Osteoblast (primary cell): ENCODE measurements at places on chromosomes 6 and 20. TPM values are rescaled to one million over a fixed set of nuclear protein-coding genes. Genes with fewer than 3 reads are reported as not detected.

Gene LPA
- not detected in 2 replicates for total RNA-seq

Gene RIMS1
- total RNA-seq: 8.3 and 13.4 TPM in 2 replicates

Gene SMIM13
- total RNA-seq: 8.0 and 8.3 TPM in 2 replicates

Gene ZSCAN31
- total RNA-seq: 16.5 and 19.9 TPM in 2 replicates

Gene ULBP1
- total RNA-seq: 0.72 and 0.88 TPM in 2 replicates

Gene IL20RA
- 0.29 and 0.36 TPM in 2 replicates for total RNA-seq

Gene RNF144B
- 4.4 and 5.8 TPM in 2 replicates for total RNA-seq

Gene MYL9
- total RNA-seq: 135 and 141 TPM in 2 replicates

Gene DEFB118
- not detected in 2 replicates for total RNA-seq

Gene KLHDC3
- total RNA-seq: 122 and 123 TPM in 2 replicates

Gene CALHM4
- not detected in 2 replicates for total RNA-seq

Gene CTAGE9
- total RNA-seq: not detected in 2 replicates

Gene LY6G6D
- not detected in 2 replicates for total RNA-seq

Gene CRIP3
- total RNA-seq: 0.59 TPM in 1 of 2 replicates, not detected in the other

Gene LIN28B
- total RNA-seq: not detected in 2 replicates

Gene TXLNB
- 0.59 and 1.8 TPM in 2 replicates for total RNA-seq

Gene ARFRP1
- 21.7 and 23.0 TPM in 2 replicates for total RNA-seq

Gene TNFRSF6B
- 2.1 and 2.9 TPM in 2 replicates for total RNA-seq

Gene SPDEF
- 0.29 TPM in 1 of 2 replicates, not detected in the other for total RNA-seq

Gene RAB32
- 115 and 131 TPM in 2 replicates for total RNA-seq

Gene BLOC1S5
- 14.1 and 15.3 TPM in 2 replicates for total RNA-seq

Gene EPPIN
- not detected in 2 replicates for total RNA-seq

Gene PNLDC1
- total RNA-seq: 0.29 TPM in 1 of 2 replicates, not detected in the other

Gene CHRNA4
- total RNA-seq: not detected in 2 replicates

Gene PRRT1
- under 0.01 TPM in 1 of 2 replicates, not detected in the other for total RNA-seq

Gene EBF4
- under 0.01 and 0.29 TPM in 2 replicates for total RNA-seq

Gene ZFP57
- 0.36 and 0.59 TPM in 2 replicates for total RNA-seq

Gene KHDC1L
- total RNA-seq: 0.72 TPM in 1 of 2 replicates, not detected in the other

Gene SLC12A5
- under 0.01 TPM in 2 replicates for total RNA-seq

Gene GABRR2
- total RNA-seq: not detected in 2 replicates

Gene AVP
- total RNA-seq: not detected in 2 replicates

Gene ENPP1
- 16.3 and 20.3 TPM in 2 replicates for total RNA-seq

Gene LY86
- not detected in 2 replicates for total RNA-seq

Gene MCM3
- 19.2 and 19.4 TPM in 2 replicates for total RNA-seq

Gene CGAS
- total RNA-seq: 5.9 and 6.2 TPM in 2 replicates
